Natural killer cell (primary cell): ENCODE measurements at places on chromosomes 5 and 9. TPM values are rescaled to one million over a fixed set of nuclear protein-coding genes. Genes with fewer than 3 reads are reported as not detected.

DNA sequence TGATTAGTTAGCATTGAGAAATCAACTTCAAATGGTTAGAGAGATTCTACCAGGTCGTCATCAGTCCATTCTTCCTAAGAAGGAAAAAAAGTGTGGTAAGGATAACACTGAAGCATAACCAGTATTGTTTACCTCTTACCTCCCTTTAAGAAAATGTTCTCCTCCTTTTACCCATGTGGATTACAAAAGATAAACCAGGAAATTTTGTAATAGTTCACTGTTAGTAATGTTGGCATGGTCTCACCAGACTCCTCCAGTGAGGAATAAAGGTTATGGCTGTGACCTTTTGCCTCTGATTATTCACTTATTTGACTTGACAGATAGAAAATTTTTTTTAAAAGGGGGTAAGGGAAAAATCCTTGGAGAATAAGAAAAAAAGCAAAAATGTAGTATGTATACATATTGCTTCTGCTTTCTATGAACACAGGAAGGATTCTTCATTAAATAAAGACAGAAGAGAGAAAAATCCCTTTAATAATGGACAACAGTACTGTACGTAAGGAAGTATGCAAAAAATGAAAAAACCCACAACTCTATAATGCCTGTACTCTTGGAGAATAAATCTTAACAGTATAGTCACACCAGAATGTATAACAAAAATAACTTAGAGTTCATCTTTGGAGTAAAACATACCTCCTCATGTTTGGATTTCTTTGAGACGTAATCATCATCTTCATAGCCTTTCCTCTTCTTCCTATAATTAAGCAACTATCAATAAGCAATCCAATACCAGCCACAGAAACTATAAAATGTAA, 18.1 kb downstream of the CCNH start:
- H3K27me3 ChIP-seq = no peaks in the 10 kb centered on the region
- peaks cover 87% of the 10 kb centered on the region for H3K36me3 ChIP-seq

- no peak overlapping the region for H3K4me3 ChIP-seq
- no peak for DNase-seq
- H3K27ac ChIP-seq = no peak overlapping the region
- H3K36me3 ChIP-seq = peaks cover 4% of the 10 kb centered on the region
- H3K4me1 ChIP-seq = peaks cover 4% of the 10 kb centered on the region
Measured at GRCh38 chr9:79661279-79661678, 89.5 kb downstream of the TLE4 start.

FSTL4 gene
- 0.11 TPM for total RNA-seq

DNA sequence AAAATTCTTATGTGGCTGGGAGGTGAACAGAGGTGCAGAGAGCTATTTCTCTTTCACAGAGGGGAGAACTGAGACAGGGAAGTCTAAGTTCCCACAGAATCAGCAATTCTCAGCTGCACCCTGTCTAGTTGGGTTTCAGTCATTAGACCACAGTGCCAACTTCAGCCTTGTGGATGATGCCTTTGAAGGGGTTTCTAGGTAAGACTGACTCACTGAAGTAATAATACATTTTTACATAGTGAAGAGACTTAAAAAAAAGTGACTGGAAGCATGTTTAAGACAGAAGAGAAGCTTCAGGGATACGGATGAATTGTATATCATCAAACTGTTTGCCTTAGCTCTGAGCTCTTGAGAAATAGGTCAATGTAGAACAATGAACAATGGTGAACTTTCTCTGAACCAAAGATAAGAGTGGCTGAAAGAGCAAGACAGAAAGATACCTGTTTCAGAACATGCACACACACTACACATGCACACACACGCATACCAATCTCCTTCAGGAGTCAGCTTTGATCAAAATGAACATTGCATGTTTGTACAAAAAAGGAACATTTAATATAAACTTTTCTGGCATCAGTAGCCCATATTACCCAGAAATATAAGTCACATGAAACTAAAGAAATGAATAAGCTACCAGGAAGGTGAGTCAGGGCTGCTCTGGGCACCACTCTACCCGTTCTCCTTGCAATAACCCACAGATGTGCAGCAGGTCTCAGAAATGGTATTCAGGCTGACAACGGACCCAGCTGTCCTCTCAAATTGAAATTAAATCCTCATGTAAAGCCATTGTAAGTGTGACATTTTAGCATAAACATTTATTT, 12.6 kb upstream of the FYB1 start:
- H3K4me1 ChIP-seq = no peaks in the 10 kb centered on the region
- H3K27ac ChIP-seq = peak overlapping the region; percentile 3
- no peak overlapping the region for H3K4me3 ChIP-seq
- no peak for DNase-seq

DNA sequence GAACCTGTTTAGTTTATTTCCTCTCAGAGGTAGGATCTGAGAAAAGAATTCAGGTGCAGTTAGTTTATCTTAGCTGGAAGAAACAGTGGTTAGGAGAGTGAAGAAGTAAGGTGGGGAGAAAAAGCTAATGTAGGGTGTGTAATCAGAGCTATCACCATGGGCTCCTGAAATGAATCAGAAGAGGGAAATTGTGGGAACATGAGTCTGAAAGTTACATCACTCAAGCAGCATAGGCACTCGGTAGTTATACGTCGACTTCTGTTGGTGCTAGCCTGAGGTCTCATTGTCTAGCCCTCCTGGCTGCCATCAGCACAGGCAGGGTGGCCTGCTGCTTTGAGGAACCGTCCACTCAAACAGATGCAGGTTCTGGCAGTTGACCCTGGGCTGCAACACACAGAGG, 56.7 kb upstream of the NPR3 start:
- H3K36me3 ChIP-seq = no peaks in the 10 kb centered on the region
- H3K4me1 ChIP-seq = no peaks in the 10 kb centered on the region
- H3K27me3 ChIP-seq = no peaks in the 10 kb centered on the region
- DNase-seq = no peak

GRCh38 chr5:160250826-160251225, 21.5 kb downstream of the FABP6 start:
- H3K36me3 ChIP-seq = peaks cover 33% of the 10 kb centered on the region
- no peak for DNase-seq
- no peaks in the 10 kb centered on the region for H3K27me3 ChIP-seq
- H3K4me1 ChIP-seq = no peaks in the 10 kb centered on the region

DNA sequence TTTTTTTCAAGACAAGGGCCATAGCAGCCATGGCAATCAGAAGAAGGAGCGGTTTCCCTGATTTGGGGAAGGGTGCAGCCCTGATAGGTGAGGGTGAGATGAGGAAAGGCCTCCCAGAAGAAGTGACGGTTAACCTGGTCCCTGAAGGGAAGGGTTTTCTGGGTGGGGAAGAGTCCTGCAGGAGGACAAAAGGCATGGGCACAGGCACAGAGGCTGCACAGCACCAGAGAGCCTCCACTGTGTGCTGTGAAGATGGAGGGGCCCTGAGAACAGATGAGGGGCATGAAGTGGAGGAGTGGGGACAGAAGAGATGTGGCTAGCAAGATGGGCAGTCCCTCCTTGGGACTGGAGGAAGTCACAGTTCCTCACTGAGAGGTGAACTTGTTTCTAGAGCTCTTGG, 46.3 kb upstream of the CXCL14 start:
- H3K36me3 ChIP-seq = no peaks in the 10 kb centered on the region
- H3K27ac ChIP-seq = no peak overlapping the region
- H3K27me3 ChIP-seq = no peaks in the 10 kb centered on the region
- no peaks in the 10 kb centered on the region for H3K4me1 ChIP-seq
- no peak overlapping the region for H3K4me3 ChIP-seq

- DNase-seq = peak; percentile 48
- H3K36me3 ChIP-seq = no peaks in the 10 kb centered on the region
- peak within 1 kb of the TSS; percentile 26 for H3K4me3 ChIP-seq
- peaks cover 10% of the 10 kb centered on the region for H3K27me3 ChIP-seq
Measured at GRCh38 chr5:7850395-7851239, at the start of gene CFAP90. TSS of gene CFAP90 (minus strand) at chr5:7851133. CDS start at chr5:7851021, 112 bp downstream.

FAM221B gene
- total RNA-seq = not detected

- H3K27me3 ChIP-seq = no peaks in the 10 kb centered on the region
- no peak for DNase-seq
- no peak overlapping the region for H3K27ac ChIP-seq
- H3K36me3 ChIP-seq = no peaks in the 10 kb centered on the region
- H3K4me3 ChIP-seq = no peak overlapping the region
Measured at GRCh38 chr5:125291447-125291846, 545.0 kb upstream of the ZNF608 start.

GRCh38 chr9:122087406-122088200, 5.5 kb downstream of the TTLL11 start:
- H3K4me3 ChIP-seq = no peak overlapping the region
- H3K4me1 ChIP-seq = peaks cover 6% of the 10 kb centered on the region
- H3K27me3 ChIP-seq = no peaks in the 10 kb centered on the region
- DNase-seq = no peak
- no peaks in the 10 kb centered on the region for H3K36me3 ChIP-seq
- H3K27ac ChIP-seq = no peak overlapping the region

GRCh38 chr5:143516249-143516648, 112.8 kb upstream of the NR3C1 start:
- H3K27ac ChIP-seq = no peak overlapping the region
- DNase-seq = no peak
- H3K36me3 ChIP-seq = no peaks in the 10 kb centered on the region
- H3K4me3 ChIP-seq = no peak overlapping the region

PPIC gene
- not detected for total RNA-seq

DNA sequence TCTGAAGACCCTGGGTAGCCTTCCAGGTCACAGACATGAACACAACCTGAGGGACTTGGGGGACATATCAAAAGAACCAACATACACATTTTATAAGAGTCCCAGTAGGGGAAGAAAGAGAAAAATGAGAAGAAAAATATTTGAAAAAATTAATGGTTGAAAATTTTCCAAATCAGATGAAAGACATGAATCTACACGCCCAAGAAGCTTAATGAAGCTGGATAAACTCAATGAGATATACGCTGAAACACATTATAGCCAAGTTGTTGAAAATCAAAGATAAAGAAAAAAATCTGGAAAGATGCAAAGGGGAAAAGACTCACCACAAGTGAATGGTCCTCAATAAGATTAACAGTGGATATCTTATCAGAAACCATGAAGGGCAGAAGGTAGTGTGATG, 9.6 kb upstream of the CCDC180 start:
- peaks cover 11% of the 10 kb centered on the region for H3K4me1 ChIP-seq
- no peaks in the 10 kb centered on the region for H3K27me3 ChIP-seq
- no peak overlapping the region for H3K4me3 ChIP-seq
- DNase-seq = no peak

DNA sequence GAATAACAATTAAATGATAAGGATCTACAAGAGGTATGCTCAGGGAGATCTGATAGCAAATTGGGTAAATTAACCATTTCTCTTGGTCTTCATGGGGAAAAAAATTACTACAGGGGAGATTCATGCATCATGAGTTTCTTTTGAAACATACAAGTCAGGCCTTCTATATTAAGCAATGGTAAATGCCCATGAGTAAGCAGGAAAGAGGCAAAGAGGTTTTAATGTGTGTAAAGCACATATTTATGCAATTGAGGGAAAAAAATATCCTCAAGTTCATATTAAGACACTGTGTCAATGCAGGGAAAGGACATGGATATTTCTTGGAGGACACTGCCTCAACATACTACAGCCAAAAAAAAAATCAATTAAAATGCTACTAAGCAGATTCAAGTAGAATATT, 73.4 kb upstream of the NR4A3 start:
- H3K27ac ChIP-seq = no peak overlapping the region
- no peaks in the 10 kb centered on the region for H3K27me3 ChIP-seq
- H3K4me1 ChIP-seq = no peaks in the 10 kb centered on the region
- no peaks in the 10 kb centered on the region for H3K36me3 ChIP-seq
- no peak for DNase-seq

OBP2B gene
- not detected for total RNA-seq

IL9 gene
- total RNA-seq = not detected

GRCh38 chr5:2579126-2579525, 172.4 kb downstream of the IRX2 start:
- no peaks in the 10 kb centered on the region for H3K4me1 ChIP-seq
- H3K27me3 ChIP-seq = no peaks in the 10 kb centered on the region
- H3K36me3 ChIP-seq = no peaks in the 10 kb centered on the region
- H3K27ac ChIP-seq = no peak overlapping the region

VLDLR gene
- 2.6 TPM for total RNA-seq

DNA sequence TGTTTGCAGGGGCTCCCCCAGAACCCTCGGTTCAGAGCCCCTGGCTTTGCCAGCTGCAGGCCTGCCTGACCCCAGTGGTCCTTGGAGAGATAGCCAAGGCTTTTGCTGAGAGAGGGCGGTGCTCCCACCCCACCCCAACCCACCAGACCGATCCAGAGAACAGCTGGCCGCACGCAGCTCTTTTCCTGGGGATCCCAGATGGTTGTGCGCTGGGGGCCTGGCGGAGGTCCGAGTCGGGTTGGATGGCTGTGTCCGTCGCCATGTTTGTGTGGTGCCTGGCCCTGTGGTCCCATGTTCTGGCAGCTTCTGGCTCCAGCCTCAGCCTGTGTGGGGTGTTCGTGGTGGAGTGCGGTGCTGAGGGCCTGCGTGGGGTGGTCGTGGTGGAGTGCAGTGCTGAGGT, 97.5 kb downstream of the RXRA start:
- no peaks in the 10 kb centered on the region for H3K27me3 ChIP-seq
- H3K4me3 ChIP-seq = no peak overlapping the region
- H3K36me3 ChIP-seq = peaks cover 7% of the 10 kb centered on the region
- no peak overlapping the region for H3K27ac ChIP-seq
- no peaks in the 10 kb centered on the region for H3K4me1 ChIP-seq

DNA sequence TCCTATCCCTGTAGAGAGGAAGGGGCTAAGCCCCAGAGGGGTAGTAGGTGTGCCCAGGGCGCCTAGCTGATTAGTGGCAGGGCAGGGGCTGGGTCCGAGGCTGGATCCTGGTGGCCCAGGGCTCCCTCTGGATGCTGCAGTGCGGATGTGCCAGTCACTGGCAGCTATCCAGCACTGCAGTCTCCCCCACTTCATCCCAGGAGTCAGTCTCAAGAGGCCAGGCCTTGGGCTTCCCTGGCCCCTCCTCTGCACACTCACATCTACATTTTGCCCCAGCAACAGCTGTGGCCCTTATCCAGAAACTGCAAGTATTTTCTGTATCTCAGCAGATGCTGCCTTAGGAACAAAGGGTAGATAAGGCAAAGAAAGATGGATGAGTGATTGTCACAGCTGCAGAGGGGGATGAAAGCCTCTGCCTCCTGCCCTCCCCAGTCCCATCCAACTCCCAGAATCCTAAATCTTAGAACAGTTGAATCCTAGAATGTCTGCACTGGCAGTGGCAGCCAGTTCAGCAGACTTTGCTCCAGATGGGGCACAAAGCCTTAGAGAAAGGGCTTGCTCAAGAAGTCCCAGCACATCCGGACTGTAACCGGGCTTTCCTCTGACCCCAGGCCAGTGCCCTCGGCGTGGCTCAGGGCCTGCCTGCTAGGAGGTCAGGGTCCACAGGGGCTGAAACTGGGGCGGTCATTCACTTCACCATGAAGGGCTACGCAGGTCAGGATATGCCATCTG, 1.6 kb downstream of the ANXA6 start:
- H3K4me1 ChIP-seq = peaks cover 71% of the 10 kb centered on the region
- no peak for DNase-seq
- H3K27ac ChIP-seq = peak overlapping the region; percentile 80
- H3K4me3 ChIP-seq = peak overlapping the region; percentile 95
- H3K36me3 ChIP-seq = peaks cover 4% of the 10 kb centered on the region

ARAP3 gene
- total RNA-seq = 13.9 TPM

CCL21 gene
- not detected for total RNA-seq

- H3K36me3 ChIP-seq = no peaks in the 10 kb centered on the region
- peak overlapping the region; percentile 38 for H3K27ac ChIP-seq
- no peak overlapping the region for H3K4me3 ChIP-seq
- no peaks in the 10 kb centered on the region for H3K4me1 ChIP-seq
- no peak for DNase-seq
Measured at GRCh38 chr9:22170556-22170955, 161.5 kb upstream of the CDKN2B start.

- no peak for DNase-seq
- no peaks in the 10 kb centered on the region for H3K4me1 ChIP-seq
- H3K27me3 ChIP-seq = no peaks in the 10 kb centered on the region
- no peak overlapping the region for H3K4me3 ChIP-seq
- H3K27ac ChIP-seq = no peak overlapping the region
Measured at GRCh38 chr9:106693558-106693957, 169.4 kb upstream of the ZNF462 start.
